ENCODE measurements at places on chromosomes 1 and 21.

DNA sequence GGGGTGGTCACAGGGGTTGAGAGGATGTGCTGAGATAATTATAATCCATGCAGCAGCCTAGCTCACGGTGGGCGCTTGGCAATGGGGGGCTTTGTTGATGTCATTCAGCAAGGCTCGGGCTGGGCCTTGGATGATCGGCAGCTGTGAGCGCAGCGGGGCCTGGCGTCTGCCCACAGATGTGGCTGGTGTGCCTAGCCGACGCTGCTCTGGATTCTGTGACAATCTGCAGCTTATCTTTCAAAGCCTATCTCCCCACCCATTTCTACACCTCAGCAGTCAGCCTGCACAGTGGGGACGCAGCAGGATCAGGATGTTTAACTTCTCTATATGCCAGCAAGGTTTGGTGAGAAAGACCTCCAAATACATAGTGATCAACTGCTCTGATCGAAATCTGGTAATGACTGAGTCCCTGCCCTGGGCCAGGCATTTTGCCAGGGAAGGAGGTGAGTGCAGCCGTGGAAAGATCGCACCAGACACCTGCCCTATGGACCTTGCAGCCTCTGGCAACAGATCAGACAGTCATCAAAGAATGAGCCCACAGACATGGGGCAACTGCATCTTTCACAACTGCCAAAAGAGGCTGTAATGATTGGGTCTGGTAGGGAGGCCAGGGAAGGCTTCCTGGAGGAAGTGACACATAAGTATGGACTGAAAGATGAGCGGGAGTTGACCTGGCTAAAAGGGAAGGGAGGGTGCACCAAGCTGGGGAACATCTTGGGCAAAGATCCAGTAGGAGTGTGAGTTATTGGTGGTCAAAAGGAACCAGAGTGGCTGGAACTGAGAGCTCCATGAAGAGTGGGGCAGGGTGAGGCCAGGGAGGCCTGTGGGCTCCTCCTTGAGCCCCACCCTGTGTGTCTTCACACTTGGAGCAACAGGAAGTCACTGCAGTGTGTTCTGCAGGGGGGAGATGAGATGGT is 35.3 kb downstream of the EPHB2 start:
- peak; percentile 52 for DNase-seq

- DNase-seq = no peak
Observed at GRCh38 chr21:29185172-29185571, 54.7 kb downstream of the MAP3K7CL start.

- no peak for DNase-seq
Observed at GRCh38 chr1:226679853-226680516, 59.1 kb downstream of the ITPKB start.

DNA sequence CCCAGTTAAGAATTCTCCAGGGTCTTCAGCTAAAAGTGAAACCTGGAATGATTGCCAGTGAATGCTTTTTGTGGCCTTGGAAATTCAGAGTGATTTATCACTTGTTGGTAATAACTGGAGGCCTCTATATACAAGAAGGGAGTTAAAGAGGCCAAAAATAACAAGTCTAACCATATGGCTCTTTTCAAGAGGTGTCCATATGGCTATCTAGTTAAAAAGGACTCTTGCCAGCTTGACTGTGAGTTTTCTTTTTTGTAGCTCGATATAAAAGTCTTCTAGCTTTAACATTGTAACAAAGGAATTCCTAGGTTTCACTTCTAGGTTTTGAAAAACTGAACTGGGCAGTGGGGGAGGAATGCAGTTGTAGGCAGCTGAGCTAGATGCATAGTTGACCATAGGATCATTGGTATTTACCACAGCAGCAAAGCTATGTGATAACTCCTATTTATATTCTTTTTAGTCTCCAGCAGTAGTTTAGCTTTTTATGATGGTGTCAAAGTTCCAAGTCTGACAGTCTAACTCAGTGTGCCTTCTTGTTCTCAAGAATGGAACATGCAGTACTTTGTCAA is 44.4 kb downstream of the CACHD1 start:
- DNase-seq = peak; percentile 73

- peak; percentile 30 for DNase-seq
Observed at GRCh38 chr1:109873278-109874175, 37.1 kb upstream of the CSF1 start.

DNA sequence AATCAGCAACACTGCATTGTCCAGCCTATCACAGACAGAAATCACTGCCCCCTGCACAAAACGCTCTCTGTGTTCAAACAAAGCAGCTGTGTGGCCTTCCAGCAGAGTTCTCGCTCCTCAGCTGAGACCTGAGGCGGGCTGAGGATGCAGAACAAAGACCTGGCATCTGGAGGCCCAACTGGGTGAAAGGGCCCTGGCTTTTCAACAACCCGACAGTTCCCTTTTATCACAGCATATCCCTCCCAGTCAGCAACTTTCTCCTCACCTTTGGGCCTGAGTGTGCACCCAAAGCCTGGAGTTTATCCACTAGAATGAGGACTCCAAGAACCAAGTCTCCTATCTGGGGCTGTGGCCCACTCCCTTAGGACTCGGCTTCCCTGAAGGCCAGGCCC is 42.6 kb upstream of the A3GALT2 start:
- no peak for DNase-seq

DNA sequence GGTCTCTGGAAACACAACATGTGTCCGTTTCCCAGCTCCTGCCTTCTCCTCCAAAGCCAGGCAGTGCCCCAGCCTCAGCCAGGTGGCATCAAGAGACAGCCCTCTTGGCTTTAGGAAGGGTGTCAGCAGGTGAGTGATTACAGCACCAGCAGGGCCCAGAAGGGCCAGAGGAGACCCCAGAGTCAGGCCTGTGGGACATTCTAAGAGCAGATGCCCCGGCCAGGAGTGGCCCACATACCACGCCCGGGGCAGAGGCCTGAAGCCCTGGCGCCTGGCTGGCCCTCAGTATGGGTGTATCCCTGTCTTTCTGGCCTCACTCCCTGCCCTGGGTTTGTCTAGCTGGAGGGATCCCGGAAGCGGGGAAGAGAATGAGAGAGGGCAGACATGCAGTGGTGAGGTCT is 109.2 kb downstream of the CASZ1 start:
- DNase-seq = no peak

- DNase-seq = peak; percentile 41
Observed at GRCh38 chr1:19949016-19949415, 25.6 kb upstream of the PLA2G2E start.

DNA sequence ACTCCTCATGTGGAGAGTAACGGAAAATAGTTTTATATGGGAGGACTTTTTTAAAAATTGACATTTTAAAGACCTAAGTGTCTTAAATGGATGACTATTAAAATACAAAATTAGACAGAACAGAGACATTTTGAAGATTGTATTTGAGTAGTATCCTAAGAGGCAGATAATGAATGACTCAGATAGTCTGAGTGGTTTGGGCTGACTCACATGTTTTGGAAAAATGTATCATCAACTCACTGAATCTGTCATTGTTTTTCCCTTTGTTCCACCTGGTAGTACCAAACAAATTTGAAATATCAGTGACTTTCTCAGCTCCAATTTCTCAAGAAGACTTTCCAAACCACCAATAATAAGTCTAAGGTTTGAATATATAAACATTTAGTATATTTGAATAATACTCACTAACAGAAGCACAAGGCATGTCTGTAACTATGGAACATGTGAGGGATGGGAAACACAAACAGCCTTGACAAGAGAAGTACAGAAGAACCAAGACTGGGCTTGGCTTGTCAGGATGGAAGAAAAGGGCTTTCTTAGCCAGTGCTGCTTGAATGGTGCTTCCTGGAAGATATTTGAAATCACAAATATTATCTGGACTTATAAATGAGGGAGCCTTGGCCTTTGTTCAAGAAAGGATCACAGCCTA is 90.6 kb downstream of the SGIP1 start:
- peak; percentile 49 for DNase-seq

GRCh38 chr1:116938216-116938615 is 28.5 kb downstream of the PTGFRN start:
- no peak for DNase-seq

DNA sequence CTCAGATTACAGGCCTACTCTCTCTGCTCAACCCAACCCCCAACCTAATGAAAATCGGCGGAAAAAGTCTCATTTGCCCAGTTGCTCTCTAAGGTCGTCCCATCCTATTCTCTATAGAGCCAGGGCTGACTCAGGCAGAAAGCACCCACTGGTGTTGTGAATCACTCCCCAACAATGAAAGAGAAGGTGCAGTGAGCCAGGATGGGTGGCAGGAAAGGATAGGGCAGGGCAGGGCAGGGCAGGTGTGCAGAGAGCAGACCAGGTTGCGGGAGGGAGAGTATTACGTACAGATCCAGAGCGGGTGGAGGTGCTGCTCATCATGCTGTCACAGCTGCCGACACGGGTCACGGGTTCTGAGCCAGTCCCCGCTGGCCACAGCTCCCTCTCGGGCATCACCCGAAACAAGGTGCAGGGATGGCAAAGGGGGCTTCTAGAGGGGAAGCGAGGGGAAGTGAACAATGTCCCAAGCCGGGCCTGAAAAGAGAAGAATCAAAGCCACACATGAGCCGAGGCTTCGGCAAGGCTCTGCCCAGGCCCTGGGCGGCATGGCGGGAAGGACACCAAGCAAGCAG is 5.3 kb downstream of the C1orf116 start:
- DNase-seq = no peak

DNA sequence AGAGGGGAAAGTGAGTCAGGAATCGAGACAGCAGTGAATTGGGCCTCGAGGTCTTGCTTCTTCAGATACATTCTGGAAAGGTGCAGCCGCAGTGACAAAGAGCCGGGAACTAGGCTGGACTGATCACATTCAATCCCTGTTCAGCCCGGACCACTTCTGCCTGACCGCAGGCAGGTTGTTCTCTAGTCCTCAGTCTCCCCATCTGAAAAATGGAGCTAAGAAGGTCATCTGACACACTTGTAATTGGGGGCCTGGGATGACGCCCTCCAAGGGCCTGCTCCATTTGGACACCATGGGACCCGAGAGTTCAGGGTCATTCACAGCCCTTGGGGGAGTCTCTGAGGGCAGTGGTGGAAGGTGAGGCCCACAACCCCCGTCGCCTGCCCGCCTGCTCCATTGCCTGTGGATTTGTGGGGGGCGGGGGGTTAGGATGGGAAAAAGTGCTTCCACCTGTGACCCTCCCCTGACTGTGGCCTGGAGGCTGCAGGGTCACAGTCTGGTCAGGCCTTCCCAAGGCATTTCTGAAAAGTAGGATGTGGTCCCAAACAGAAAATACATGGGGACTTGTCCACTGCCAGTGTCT is 87.9 kb upstream of the CSF3R start:
- DNase-seq = no peak

DNA sequence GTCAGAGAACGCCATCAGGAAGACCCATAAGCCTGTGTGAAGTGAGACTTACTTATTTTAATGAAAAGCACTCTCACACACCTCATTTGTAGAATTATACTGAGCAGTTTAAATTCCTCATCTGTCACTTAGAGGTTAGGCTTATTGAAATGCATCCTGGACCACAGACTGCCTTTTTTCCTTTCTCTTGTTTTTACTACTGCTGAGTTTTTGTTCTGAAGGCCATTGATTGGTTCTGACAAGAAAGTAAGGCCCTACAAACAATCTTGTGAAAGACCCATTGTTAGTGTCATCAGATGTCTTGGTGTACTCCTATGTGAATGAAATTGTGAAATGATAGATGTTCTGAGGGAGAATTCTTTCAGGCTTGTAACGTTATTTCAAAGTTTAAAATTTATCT is 1343.3 kb upstream of the ADGRL2 start:
- DNase-seq = no peak

- no peak for DNase-seq
Observed at GRCh38 chr1:184941410-184941733, 32.9 kb downstream of the NIBAN1 start.

DNA sequence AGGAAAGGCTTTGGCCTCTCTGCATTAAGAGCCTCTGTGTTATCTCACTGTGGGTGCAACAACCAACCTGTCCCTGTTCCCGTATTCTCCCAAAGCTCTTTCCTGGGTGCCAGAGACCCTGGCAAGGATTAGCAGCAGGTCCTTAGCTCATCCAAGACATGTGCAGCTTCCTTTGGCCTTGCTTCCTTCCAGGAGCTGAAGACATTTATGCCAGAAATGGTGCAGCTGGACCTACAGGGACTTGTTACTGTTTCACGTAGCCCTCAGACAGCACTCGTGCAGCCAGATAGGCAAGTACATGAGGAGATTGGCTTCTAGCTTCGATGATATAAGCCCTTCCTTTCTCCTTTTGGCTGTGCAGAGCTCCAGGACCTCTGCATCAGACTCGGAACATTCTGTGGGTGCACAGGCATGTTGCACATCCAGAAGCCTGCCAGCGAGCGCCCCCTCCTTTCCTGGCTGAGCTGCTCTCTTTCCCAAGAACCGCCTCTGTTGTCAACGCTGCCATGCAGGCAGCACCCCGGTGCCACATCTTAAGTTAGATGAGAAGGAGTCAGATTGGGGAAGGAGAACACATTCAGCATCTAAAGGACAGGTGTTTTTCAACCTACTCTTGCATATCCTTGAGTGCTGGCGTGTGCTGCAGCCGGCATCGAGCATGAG is 284.5 kb upstream of the PLXNA2 start:
- DNase-seq = no peak

DNA sequence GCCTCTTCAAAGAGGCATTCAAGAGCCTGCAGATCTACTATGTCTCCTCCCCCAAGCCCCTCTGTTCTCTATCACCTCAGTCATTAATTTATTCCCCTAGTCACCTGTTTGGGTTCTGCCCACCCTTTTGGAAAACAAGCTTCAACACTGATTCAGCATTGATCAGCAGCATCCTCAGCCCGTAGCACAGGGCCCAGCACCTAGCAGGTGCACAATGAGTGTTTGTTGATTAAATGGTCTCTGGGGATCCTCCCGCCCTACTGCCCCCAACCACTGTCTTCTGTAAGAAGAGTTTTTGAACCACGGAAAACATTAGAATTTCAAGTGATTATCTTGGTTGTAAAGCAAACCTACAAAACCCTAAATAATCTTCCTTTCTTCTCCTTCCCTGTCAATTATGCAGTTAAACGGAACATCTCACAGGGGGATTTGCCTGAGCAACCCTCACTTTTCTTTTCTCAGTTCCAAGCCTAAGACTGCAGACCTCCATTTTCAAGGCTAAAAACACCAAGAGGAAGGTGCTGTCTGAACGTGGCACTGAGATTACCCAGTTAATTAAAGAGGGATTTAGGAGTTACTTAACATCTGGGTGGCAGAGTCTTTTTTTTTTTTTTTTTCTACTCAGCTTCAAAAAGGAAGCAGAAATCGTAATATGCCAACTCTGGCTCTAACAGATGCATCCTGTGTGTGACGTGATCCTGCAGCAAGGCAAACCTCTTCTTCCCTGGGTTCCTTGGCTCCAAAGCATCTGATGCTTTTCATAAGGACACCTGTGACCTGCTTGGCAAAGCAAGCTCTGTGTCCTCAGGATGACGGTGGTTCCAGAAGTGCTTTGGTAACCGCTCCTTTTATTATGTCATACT is 163.0 kb downstream of the KAZN start:
- no peak for DNase-seq

GRCh38 chr1:247530785-247531184 is 5.5 kb downstream of the OR2C3 start:
- DNase-seq = no peak

Data from HFF-Myc (cell line).